ENCODE measurements at places on chromosomes 7 and 10.
A peak's percentile ranks its signal among the peaks of the same experiment; 100 is the strongest.

DNA sequence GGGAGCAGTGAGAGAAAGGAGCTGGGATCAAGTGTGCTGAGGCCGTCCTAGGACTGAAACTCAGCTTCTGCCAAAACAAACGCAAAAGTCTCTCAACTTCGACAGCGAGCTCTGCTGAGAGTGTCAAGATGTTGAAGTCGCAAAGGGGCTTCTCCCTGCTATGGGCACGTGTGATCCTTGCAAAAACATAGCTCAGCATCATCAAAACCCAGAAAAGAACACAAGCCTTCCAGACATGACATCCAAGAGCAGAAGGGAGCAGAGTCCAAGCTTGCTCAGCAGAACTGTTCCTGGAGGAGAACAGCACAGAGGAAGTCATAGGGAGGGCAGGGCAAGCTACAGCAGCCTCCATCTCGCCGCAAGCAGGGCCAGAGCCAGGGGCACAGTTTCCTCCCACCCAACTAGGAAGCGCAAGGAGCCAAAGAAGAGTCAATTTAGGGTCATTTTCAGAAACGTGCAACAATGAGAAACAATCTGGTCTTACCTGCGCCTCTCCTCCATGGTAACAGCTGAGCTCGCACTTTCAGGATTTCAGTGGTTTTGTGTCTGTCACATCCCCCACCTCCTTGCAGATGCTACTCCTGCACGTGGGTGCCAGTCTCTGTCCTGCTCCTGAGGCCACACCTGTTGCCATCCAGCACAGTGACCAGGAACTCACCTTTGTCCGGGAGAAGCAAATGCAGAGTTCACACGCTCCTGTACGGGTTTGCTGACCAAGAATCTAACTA, 113.9 kb downstream of the DIP2C start:
- DNase-seq, result no peak

DNA sequence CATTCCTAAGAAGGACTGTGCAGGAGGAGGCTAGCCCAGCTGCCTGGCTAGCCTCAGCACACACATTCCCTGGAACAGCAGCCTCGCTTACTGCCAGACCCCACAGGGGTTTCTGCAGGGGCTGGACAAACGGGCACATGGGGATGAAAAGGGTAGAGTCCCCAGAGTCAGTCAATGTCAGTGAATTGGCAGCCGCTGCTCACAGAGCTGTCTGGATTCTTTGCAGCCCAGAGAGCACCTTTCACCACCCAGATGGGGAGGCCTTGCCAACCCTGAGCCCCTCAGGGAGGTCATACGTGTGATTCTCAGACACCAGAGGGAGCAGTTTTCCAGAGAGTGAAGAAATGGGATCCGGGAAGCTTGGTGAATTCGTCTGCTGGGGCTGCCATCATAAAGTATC, 143.3 kb downstream of the KCNMA1 start:
- DNase-seq, result peak; percentile 31

GRCh38 chr7:102132209-102132752, 154.4 kb upstream of the SH2B2 start:
- no peak for DNase-seq

GRCh38 chr7:15607529-15608210, 45.9 kb upstream of the AGMO start:
- DNase-seq, result no peak

GRCh38 chr10:36788152-36788551, 337.2 kb upstream of the ANKRD30A start:
- no peak for DNase-seq

GRCh38 chr10:61130366-61130765, 186.4 kb upstream of the RHOBTB1 start:
- no peak for DNase-seq

Measured in A172 (cell line).